ENCODE measurements at places on chromosomes 11 and 22.

- DNase-seq: no peak
Observed at GRCh38 chr11:120482149-120482548, 29.4 kb upstream of the GRIK4 start.

DNA sequence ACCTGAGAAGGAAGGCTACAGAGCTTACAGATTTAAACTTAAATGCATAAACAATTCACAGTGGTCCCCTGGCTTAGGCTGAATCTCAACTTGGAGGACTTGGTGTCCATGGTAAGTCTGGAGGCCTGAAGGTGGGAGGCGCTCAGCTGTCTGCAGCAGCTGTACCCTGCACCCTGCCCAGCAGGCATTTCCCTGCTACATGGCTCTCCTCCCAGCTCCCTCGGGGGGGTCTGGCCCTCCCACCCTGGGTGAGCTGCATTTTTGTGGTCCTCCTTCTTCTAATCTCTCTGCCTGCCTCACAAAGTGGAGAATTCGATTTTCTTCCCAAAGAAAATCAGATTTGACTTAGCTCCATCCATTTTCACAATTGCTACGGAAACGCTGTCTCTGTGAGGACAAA, 273.2 kb downstream of the KIRREL3 start:
- DNase-seq: no peak

DNA sequence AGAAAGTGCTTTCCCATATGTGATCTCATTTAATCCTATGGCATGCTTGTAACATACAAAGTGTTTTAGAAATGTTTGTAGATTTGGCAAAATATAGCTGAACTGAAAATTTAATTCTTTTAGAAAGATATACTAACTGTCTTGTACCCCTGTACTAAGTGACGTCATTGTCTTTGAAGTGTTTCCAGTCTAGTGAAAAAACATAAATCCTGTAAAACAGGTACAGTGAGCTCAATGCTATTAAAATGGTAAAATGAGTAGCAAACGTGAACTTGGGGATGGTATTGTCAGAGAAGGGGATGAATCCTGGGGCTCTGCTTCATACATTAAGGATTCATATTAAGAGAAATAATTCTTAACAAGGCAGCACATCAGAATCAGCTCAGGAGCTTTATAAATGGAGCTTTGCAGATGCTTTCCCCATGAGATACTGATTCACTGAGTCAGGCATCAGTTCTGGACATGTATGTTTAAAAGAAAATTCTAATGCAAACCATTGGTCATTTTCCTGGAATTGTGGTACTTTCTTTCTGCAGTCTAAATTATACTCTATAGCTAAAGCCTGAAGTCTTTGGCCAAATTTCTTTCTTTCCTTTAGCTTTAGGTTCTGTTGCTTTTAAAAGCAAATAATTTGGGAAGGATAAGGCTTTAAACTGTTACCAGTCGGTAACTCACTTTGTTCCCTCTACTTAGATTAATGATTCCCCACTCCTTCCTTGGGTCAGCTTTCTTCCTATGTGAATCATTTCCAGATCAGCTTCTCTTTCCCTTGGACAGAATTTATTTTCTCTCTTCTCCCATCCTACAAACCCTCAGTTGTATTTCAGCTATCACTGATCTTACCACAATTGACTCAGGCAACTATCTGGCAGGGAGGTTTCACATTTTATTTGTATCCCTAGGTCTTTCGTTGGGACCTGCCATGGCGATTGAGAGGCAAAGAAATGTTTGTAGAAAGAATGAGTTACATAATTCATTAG, 57.5 kb upstream of the DDI1 start:
- DNase-seq: no peak

DNA sequence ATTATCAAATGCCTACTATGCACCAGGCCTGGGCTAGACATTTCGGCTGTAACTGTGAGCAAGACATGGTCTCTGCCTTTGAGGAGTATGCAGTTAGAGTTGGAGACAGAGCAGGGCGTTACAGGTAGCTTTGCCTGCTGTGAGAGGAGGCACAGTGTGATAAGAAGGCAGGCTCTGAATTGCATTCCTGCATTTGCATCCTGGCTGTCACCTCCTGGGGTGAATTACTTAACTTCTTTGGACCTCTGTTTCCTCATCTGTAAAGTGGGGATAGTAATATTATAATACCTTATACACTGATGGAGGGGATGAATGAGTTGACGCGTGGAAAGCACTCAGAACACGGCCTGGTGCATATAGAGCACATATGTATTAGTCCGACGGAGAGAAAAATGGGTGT, 118.1 kb upstream of the ARHGAP20 start:
- no peak for DNase-seq

- DNase-seq: no peak
Observed at GRCh38 chr11:129703846-129704245, 111.8 kb upstream of the TMEM45B start.

DNA sequence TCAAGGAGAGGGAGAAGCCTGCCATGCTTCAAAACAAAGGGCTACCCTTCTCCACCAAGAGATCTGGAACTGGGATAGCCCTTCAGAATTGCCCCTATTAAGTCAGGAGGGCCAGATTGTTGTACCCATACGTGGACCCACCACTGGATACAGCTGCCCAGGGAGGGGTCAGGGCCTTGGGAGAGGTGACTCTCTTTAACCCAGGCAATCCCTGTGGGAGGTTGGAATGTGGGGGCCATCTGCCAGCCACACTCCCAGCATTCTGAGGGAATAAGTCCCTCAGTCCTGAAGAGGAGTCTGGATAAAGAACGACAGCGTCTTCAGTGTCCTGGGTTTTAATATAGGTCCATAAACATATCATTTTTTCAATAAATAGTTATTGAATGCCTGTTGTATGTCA, 588.2 kb upstream of the TENM4 start:
- DNase-seq: no peak

DNA sequence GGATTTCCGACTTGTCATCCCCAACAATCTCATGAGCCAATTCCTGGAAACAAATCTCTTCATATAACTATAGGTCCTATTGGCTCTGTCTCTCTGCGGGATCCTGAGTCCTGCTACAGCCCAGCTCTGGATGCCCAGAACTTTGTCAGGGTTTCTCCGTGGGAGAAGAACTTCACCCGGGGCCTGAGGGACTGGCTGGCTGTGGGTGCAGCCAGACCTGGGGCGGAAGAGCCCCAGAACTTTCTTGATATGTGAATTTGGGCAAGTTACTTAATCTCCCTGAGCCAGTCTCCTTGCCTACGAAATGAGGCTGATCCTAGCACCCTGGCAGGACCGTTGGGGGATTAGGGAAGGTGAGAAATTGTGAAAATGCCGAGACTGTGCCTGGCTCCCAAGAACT, 6.6 kb upstream of the TRIM29 start:
- no peak for DNase-seq

- DNase-seq: no peak
Observed at GRCh38 chr11:77217156-77217555, 84.3 kb downstream of the GDPD4 start.

- no peak for DNase-seq
Observed at GRCh38 chr11:117068303-117068860, 29.8 kb downstream of the SIK3 start.

GRCh38 chr11:91312541-91312940, 912.1 kb upstream of the FAT3 start:
- no peak for DNase-seq

All from stimulated activated CD8-positive, alpha-beta memory T cell treated with anti-CD3 and anti-CD28 coated beads, Interleukin-15, amount 100 ng/mL, for 1 hour (primary cell).